ENCODE measurements at places on chromosomes 12 and 14. TPM values are rescaled to one million over a fixed set of nuclear protein-coding genes. Genes with fewer than 3 reads are reported as not detected.

The SOCS2 gene
- 63.6 TPM for total RNA-seq

The ZNF384 gene
- 29.2 TPM for total RNA-seq

The TBX3 gene
- total RNA-seq: 1.2 TPM

The PLEKHG7 gene
- not detected for total RNA-seq

The HOXC12 gene
- not detected for total RNA-seq

The TAS2R20 gene
- total RNA-seq: 2.7 TPM

The AQP6 gene
- total RNA-seq: not detected

The SDR9C7 gene
- not detected for total RNA-seq

The ZFYVE21 gene
- 75.8 TPM for total RNA-seq

The ZC2HC1C gene
- total RNA-seq: under 0.01 TPM

The OR4K13 gene
- not detected for total RNA-seq

The GZMH gene
- total RNA-seq: not detected

The ITGA5 gene
- total RNA-seq: 180 TPM

The STON2 gene
- total RNA-seq: 32.2 TPM

The SRGAP1 gene
- total RNA-seq: 9.0 TPM

The GLT8D2 gene
- 29.4 TPM for total RNA-seq

The ACOT6 gene
- total RNA-seq: not detected

The RAD51AP1 gene
- 5.4 TPM for total RNA-seq

The NID2 gene
- total RNA-seq: 830 TPM

The PTPRR gene
- total RNA-seq: 0.87 TPM

The GXYLT1 gene
- 11.4 TPM for total RNA-seq

The KRT6A gene
- total RNA-seq: 6,405 TPM

The PLBD1 gene
- 7.1 TPM for total RNA-seq

The SPX gene
- total RNA-seq: not detected

The SLC8A3 gene
- not detected for total RNA-seq

The TSHR gene
- total RNA-seq: 0.22 TPM

The SERPINA3 gene
- 0.54 TPM for total RNA-seq

The TMTC1 gene
- 0.39 TPM for total RNA-seq

The TTC7B gene
- 23.9 TPM for total RNA-seq

The CHST11 gene
- 46.8 TPM for total RNA-seq

The MDM1 gene
- 5.1 TPM for total RNA-seq

The HDAC7 gene
- 73.3 TPM for total RNA-seq

The ITGA7 gene
- total RNA-seq: 0.39 TPM

The FZD10 gene
- total RNA-seq: not detected

The OASL gene
- total RNA-seq: not detected

The KRT8 gene
- 3,634 TPM for total RNA-seq

The LYZ gene
- total RNA-seq: not detected

The TMEM253 gene
- total RNA-seq: not detected

The PPP1R1A gene
- total RNA-seq: not detected
